Stimulated activated CD8-positive, alpha-beta memory T cell treated with anti-CD3 and anti-CD28 coated beads, Interleukin-7, amount 100 ng/mL, for 1 hour (primary cell): ENCODE measurements at places on chromosomes 1 and 21.

- no peak for DNase-seq
Observed at GRCh38 chr1:163709636-163710035, 387.9 kb downstream of the NUF2 start.

- DNase-seq = no peak
Observed at GRCh38 chr1:232876506-232877364, 71.5 kb downstream of the MAP10 start.

DNA sequence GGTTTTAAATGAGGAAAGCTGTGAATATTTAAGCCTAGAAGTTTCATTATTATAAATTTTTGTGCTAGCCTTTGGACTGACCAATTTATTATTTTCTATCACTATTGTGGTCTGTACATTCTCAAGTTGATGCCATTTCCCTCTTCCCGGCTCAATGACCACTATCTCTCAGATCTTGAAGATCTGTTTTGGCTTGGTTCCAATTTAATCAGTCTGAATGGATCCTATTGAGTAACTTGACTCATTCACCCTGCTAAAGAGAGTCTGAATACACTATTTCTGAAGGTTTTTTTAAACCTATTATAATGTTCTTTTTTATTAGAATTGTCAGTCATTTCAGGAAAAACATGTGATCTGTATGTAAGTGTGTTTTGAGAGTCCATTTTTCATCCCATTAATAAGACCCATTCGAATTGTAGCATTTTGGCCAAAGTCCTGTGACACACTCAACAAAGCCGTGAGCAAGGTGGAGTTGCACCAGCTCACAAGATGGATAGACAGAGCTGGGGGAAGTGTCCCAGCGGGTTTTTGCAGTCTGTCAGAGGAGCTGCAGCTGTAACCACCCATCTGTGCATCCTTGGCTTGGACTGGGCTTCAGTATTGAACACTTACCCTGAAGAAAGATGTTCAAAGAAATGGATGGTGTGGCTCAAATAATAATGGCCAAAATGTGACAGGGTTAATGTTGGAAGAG, 145.6 kb downstream of the NFIA start:
- no peak for DNase-seq

- no peak for DNase-seq
Observed at GRCh38 chr1:108041360-108042142, 76.6 kb upstream of the VAV3 start.

DNA sequence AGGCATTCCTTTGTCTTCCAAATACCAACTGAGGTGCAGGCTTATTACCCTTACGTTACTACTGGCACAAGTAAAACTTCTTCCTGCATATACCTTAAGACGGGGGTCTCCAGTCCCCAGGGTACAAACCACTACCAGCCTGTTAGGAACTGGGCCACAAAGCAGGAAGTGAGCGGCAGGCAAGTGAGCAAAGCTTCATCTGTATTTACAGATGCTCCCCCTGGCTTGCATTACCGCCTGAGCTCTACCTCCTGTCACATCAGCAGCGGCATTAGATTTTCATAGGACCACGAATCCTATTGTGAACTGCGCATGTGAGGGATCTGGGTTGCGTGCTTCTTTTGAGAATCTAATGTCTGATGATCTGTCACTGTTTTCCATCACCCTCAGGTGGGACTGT, 113.1 kb downstream of the SLC45A1 start:
- no peak for DNase-seq

DNA sequence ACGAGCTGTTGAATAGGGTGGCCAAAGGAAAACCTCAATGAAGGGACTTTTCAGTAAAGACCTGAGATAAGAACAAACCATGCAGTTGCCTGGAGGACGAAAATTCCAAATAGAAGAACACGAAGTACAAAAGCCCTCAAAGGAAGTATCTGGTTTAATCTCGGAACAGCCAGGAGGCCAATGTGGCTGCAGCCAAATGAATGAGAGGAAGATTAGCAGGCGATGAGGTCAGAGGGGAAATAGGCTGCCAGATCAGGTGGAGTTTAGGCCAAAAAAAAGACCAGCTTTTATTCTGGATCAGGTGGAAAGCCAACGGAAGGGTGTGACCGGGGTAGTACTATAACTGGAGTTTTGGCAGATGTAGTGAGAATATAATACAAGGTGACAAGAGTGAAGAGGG, 43.7 kb downstream of the SRSF11 start:
- DNase-seq = no peak

- no peak for DNase-seq
Observed at GRCh38 chr1:112298558-112298957, 97.5 kb upstream of the CTTNBP2NL start.

DNA sequence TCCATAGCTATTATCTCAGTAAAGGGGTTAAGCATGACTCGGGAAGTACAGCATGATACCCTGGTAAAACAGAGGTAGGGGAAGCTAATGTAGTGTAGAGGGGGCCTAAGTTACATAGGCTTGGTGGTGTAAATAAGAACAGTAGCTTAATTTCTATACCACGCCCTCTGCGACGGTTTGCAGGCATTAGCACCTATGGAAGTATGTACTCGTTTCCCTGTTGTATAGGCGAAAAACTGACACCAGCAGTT, 470 bp upstream of the NAXE start:
- no peak for DNase-seq

GRCh38 chr1:227440182-227440581, 121.9 kb upstream of the CDC42BPA start:
- DNase-seq = no peak

DNA sequence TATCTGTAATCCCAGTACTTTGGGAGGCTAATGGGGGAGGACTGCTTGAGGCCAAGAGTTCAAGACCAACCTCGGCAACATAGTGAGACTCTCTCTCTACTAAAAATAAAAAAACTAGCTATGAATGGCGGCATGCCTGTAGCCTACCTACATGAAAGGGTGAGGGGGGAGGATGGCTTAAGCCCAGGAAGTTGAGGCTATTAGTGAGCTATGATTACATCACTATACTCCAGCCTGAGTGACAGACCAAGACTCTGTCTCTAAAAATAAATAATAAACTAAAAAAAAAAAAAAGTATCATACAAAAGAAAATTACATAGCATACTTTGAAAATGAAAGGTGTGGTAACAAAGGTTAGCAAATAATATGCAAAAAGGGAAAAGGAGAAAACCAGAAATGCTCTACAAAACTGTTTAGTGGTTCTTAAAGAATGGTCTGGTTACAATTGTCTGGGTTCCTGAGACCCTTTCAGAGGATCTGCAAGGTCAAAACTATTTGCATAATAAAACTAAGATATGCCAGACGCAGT, 19.0 kb upstream of the SH2D5 start:
- no peak for DNase-seq

DNA sequence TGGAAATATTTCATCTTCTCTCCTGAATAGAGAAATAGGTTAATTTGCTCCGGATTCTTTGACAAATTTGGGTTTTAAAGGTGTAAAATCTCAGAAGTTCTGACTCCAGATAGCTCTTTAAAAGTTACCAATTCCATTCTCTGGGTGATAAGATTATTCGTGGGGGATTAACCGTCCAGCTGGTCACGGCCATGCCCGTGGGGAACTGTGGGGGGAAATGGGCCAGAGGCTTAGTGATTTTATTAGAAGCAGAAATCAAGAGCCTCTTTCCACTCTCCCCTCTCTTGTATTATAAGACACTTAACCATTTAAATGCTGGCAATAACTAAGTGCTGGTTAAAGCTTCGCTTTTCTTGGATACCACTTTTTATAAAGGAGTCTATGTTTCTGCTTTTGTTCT, 376.4 kb upstream of the KAZN start:
- no peak for DNase-seq

DNA sequence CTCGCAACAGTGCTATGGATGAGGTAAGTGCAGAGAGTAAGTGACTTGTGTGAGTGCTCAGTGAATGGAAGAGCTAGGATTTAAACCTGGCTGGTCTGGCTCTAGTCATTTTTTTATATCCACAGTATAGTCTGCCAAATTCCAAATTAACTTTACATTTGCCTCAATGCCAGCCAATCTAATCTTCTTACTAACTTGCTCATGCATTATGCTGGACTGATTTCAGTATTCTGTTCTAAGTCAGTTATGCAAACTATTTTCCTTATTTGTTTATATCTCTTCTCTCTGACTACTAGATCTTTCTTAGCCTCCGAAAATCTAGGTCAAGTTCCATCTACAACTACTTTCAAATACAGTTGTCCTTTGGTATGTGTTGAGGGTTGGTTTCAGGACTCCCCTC, 133.3 kb downstream of the XPR1 start:
- DNase-seq = no peak

- no peak for DNase-seq
Observed at GRCh38 chr1:2279817-2280216, 51.7 kb downstream of the SKI start.

- DNase-seq = no peak
Observed at GRCh38 chr1:119482517-119483425, 24.2 kb upstream of the HSD3B1 start.

- no peak for DNase-seq
Observed at GRCh38 chr1:228830185-228830953, 95.1 kb downstream of the RHOU start.

DNA sequence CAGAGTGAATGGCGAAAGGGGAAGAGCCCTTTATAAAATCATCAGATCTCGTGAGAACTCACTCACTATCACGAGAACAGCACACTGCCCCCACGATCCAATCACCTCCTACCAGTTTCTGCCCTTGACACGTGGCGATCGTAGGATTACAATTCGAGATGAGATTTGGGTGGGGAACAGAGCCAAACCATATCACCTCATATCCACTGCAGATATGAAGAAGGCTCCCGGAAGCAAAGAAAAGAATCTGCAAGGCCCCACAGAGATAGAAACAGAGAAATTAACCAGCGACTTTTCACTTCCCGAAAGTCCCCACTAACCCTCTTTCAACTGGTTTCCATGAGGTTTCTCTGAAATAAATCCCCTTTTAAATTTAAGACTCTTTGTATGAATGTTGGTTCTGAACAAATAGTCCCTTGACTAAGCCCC, 86.2 kb upstream of the IRF2BP2 start:
- no peak for DNase-seq

DNA sequence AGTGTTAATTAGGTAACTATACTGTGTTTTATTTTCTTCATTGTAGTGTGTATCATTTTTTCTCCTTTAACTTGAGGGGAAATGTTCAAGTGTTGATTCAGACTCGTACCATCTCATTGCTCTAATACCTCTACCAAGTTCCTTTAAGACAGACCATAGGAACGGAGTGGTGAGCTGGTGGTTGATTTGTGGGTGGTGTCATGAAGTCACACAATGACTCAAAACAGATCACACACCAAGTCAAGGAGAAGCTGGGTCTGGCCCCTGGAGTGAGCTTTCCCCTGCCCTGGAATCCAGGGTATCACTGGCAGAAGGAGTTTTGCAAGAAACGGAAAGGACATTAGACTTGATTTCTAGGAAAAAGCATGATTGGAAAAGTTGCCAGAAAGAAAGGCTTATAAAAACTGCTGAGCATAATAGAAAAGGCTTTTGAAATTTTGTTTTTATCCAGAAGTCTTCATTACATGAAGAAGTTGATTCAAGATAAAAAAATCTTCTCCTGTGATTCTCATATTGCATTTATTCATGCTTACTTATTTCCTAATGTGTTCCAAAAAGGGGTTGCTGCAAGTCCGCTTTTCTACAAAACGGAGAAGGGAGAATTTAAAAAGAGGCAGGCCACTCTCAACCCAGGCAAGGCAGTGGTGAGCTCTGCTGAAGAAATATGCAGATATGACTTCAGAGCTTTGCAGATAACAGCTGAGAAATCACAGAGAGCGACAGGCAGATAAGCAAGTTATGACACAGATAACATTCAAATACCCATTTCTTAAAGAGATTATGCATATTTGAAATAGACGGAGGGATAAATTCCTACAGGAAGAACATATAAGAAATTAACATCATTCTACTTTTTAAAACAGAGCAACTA, 79.7 kb downstream of the TBX19 start:
- no peak for DNase-seq

GRCh38 chr1:85607126-85607920, 26.8 kb downstream of the CCN1 start:
- DNase-seq = no peak

GRCh38 chr1:109527098-109527811, 12.4 kb upstream of the GPR61 start:
- DNase-seq = no peak

- no peak for DNase-seq
Observed at GRCh38 chr1:58529284-58529683, 17.2 kb downstream of the OMA1 start.

DNA sequence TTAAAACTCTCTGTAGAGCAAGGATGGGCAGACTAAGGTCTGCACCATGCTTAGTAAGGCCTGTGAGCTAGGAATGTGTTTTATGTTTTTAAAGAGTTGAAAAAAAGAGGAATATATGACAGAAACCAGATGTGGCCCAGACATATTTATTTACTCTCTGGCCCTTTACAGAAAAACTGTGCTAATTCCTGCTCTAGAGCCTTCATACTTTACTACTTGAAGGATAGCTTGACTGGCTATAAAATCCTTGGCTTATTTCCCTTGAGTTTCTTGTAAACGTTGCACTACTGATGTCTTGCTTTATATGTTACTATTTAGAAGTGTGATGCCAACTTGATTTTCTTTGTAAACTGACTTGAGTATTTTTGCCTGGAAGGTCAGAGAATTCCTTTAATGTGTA, 33.5 kb downstream of the CTBS start:
- no peak for DNase-seq

DNA sequence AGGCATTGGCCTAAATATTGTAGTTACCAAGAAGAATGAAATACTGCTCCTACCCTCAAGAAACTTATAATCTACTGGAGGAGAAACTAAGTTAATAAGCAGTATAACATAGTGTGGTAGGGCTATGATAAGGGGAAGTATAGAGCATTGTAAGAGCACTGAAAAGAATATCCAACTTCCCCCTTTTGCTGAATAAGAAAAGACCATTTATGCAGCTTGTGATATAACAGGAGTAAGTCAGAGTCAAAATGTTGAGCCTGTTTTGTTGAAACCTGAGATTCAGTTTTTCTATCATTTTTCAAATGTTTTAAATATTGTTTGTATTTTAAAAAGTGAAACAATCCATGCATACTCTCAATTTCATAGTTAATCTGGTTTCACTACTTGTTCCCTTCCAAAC, 48.3 kb upstream of the FCRL4 start:
- DNase-seq = no peak

DNA sequence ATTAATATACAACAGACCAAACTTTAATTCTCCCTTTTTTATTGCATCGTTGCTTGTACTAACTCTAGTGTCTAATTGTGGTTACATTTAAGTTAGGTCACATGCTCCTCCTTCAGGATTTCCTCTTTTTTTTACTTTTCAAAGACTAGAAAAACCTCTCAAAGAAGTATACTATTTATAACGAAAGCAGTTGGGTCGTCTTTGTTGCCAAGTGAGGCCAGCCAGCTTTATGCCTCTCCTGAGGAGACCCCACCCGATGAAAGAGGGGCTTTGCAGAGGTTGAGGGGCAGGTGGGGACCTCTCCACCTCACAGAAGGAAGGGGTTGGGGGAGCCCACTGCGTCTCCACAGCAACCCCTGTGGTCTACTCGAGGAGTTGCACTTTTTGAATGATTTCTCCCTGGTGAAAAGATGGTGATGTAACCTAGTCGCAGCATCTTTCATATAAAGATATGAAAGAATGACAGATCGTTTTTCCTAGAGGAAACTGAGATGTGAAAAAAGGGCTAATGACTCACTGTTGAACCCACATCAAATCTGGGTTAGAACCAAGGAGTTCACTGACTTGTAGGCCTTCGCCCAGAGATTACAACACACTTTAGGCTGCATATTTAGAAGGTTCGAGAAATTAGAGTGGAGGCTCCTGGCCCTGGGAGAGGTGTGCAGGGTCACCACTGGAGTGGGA, 6.4 kb downstream of the TGFB2 start:
- DNase-seq = no peak

GRCh38 chr21:43207868-43208267, 39.1 kb downstream of the CRYAA start:
- DNase-seq = no peak

- no peak for DNase-seq
Observed at GRCh38 chr1:201321826-201322390, 38.6 kb downstream of the PKP1 start.
